PC-9 (cell line): ENCODE measurements at places on chromosomes 6 and 20. TPM values are rescaled to one million over a fixed set of nuclear protein-coding genes. Genes with fewer than 3 reads are reported as not detected.
A peak's percentile ranks its signal among the peaks of the same experiment; 100 is the strongest.

GRCh38 chr6:163655217-163656121 is 241.0 kb downstream of the QKI start:
- no peak for DNase-seq

GRCh38 chr6:6057442-6058053 is 50.8 kb upstream of the NRN1 start:
- DNase-seq: no peak

DNA sequence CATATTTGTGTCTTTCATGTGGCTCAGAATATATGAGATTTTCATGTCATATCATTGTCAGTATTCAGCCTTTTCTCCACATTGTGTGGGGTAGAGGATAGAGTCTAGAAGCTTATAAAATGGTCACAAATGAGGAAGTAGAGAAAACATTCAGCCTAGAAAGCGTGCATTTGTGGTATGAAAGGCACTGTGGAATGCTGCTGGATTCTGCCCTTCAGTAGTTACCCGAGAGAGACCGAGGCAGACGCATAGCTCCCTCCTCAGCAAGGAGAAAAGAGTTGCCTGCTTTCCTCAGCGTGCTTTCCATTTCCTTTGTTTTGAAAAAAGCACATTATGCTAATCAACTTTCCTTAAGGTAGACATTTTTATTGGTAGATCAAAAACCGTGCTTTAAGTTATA is 28.7 kb downstream of the MYB start:
- no peak for DNase-seq

- DNase-seq: no peak
These were observed 250.5 kb downstream of the ESR1 start for GRCh38 chr6:152057832-152058498.

GRCh38 chr20:20253744-20254330 is 114.1 kb upstream of the INSM1 start:
- DNase-seq: no peak

DNA sequence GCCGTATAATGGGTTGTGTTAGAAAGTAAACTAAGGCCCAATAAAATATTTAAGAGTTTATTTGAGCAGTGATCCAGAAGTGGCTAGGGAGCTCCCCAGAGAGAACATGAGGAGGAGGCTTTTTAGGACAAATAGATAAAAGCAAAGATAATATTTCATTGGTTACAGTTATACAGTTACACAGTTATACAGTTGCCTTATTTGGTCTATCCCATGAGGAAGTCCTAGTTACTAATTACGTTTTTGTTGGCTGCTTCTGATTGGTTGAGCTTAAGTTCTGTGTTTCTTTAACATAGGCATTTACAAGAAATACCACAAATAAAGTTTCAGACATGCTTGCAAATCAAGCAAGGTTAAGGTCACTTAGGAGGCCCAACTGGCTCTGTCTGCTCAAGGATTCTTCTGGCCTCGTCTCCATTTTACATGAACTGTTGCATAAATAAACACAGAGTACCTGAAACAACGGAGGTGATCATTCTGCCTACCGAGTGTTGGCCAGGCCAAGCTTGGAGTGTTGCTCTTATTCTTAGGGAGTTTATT is 7.0 kb downstream of the UBD start:
- no peak for DNase-seq

DNA sequence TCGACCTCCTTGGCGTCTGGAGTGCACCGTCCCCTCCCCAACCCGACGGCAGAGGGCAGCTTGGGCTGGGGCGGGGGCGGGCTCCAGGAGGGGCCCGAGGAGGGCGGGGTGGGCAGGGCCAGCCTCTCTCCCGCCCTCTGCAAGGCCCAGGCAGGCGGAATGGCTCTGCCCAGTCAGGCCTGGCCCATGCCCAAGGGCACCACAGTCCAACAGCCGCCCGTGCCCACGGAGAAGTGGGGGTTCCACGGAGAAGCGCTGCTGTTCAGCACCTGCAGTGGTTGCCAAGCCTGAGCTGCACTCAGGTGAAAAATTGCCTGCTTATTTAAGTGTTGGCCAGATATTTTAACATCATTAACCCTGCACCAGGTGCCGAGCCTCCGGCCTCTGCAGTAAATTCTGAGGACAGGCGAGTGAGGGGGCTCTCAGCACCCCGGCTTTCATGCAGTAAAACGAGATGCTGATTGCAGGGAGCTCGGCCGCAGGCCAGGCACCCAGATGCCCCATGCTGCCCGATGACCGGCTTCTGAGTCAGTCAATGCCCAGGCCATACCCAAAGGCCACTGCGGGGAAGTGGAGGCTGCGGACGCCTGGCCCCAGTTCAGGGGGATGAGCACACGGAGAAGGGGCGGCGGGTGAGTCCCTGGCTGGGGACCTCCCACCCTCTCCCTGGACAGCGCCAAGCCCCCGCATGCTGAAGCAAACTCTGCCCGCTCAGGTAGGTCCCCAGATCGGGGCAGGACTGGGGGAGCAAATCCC is at the start of gene SRMS:
TSS of gene SRMS (minus strand) at position 25 of the 756 bp plus-strand sequence. CDS start 286 bp downstream, outside the sequence.
- DNase-seq: no peak

DNA sequence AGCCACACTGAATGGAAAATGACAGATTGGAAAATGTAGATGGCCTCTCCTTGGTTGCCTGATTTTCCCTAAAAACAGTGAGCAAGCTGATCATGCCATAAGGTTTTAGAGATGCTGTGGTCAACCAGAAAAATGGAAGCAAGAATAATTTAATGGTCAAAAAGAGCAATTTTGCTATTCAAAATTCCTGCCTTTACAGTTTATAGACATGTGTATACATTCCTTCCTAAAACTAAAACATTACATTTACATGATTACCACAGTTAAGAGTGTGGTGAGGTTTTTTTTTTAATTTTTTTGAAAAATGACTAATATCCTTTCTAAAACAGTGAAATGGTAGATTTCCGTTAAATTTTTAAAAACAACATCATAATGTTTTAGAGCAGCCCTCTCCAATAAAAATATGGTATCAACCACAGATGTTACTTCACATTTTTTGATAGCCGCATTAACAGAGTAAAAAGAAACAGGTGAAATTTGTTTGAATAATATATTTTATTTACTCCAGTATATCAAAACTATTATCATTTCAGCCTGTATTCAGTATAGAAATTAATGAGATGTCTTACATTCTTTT is 407.0 kb upstream of the SOX4 start:
- no peak for DNase-seq

DNA sequence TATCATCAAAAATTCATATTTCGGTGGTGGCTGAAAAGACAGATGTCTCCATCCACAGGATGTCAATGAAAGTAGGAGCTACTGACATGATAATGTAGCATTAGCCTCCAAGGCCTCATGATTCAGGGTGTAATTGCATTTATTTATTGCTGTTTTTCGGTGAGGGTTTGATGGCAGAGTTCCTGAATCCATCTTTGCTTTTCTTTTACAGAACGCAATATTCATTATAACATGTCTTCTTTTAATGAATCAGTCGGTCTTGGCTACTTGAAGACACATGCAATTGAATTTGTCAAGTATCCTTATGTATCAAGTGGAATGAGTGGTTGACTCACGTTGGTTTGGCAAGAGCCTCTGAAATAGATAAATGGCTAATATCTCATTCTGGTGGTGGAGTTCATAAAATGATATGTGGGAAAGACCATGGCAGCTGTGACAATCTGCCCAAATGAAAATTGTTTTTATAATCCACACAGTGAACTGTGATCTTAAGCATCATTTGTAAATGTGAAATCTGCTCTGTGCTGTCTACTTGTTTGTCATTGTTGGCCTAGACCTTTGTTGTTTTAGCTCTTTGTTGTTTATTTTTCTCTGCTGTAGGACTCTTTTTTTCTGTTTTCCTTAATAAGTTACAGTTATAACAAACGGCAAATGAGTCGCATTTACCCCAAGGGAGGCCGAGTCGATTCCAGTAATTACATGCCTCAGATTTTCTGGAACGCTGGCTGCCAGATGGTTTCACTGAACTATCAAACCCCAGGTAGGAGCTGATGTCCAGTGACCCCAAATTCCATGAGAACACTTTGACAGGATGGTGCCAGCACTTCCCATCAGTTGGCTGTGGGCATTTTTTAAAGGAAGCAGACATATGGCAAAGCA is 105.7 kb upstream of the LAMP5 start:
- DNase-seq: no peak

DNA sequence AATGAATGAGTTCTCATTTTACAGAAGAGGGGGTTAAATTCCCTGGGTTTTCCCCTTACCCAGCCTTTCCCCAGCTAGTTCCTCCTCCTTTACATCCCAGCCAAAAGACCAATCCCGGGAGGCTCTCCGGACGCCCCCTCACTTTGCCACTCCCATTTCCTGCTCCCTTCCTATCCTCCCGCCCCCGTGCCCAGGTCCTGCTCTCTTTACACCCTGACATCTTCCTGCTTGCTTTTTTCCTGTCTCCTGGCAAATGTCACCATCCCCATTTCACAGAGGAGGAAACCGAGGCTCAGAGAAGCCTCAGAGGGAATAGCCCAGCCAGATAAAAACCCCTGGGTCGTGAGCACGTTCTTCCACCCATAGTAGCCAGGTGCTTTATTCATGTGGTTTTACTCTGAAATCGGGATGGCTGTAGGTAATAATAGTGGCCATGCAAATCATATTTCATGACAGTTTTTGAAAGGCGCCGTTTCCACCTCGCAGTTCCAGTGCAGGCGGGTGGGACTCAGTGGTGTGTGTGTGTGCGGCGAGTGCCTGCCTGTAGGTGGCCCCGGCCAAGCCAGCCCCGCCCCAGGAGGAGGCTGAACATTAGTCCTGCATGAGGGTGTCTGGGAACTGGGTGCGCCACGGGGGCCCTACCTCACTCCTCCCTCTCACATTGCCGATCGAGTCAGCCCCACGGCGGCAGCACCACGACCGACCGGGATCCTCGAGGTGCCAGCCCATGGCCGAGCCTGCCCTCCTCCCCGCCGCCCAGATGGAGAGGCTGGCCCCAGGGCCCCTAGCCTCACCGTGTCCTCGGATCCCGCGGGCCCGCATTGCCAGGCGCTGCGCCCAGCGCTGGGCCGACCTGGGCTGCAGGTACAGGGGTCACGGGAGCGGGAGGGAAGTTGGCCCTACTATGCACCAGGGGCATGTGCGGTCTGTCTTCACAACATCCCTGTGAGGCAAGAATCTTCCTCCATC is at the start of gene ARHGAP40:
TSS of gene ARHGAP40 (plus strand) at position 594 of the 969 bp plus-strand sequence.
- peak; percentile 44 for DNase-seq

- DNase-seq: no peak
These were observed 65.0 kb upstream of the SLC2A12 start for GRCh38 chr6:134117409-134117808.

DNA sequence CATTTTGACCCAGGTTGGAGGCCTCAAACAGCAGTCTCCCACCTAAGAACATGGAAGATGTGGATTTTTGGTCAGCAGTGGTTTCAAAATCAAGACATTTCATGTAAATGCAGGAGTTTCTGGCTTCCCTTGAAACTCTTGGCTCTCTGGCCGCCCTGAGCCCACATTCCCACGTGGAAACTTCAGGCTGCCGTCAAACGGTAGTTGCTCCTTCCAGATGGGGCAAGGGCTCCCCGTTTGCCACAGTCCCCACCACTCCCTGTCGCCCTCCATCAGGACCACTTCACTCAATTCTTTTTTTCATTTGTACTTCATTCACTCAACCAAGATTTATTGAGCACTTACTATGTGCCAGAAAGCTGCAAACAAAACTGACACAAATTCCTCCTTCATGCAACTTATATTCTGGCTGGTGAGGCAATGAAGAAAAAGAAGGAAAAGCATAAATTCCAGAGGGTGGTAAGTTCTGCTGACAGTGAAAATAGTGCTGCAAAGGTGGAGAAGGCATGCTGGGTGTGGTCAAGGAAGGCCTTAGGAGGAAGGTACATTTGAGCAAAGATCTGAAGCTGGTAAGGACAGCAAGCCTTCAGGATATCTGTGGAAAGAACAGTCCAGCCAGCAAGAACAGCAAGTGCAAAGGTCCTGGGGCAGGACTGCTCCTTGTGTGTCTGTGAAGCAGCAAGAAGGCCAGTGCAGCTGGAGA is 62.9 kb upstream of the PTPN1 start:
- DNase-seq: no peak

DNA sequence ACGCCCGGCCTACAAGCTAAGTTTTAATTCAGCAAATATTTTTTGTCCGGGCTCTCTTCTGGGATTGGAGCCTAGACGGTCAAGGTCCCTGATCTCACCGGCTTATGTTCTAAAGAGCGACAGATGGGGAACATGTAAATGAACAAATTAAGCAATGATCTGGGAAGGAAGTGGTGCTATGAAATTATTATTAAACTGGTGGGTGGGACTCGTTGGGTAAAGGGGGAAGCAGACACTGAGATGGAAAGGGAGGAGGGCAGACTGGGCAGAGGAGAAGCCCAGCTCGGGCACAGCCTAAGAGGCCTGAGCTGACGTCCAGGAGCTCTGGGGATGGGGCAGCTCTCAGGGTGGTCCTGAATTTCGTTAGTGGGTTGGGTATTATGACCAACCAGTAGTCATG is 81.8 kb upstream of the AGPAT4 start:
- no peak for DNase-seq

DNA sequence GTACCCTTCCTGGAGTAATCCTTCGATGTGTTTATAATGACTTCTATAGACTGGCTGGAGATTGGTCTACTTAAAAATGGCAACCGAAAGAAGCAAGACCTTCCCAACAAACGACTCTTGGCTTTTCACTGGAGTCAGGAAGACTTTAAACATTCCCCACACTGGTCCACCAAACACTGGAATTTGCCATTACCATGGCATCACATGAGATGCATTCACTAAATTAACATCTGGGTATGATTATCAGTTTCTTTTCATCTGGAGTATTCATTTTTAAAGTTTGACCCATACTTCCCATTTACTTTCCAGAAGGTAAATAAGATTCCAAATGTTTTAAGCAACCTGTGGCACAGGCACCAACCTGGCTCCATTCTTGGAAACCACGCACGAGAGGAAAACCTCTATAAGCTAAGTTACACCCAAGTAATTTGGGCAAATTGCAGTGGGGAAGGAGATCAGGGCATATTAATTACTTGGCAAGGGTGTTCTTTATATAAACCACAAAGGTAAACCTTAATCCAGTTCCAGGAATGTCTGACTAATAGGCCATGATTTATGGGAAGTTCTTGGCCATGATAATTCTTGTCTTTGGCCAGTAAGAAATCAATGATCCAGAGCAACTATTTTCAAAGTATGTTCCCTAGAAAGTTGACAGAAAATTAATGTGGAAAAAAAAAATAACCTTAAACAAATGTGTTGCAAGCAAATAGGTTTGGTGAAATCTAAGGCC is 190.0 kb upstream of the COL21A1 start:
- DNase-seq: no peak

DNA sequence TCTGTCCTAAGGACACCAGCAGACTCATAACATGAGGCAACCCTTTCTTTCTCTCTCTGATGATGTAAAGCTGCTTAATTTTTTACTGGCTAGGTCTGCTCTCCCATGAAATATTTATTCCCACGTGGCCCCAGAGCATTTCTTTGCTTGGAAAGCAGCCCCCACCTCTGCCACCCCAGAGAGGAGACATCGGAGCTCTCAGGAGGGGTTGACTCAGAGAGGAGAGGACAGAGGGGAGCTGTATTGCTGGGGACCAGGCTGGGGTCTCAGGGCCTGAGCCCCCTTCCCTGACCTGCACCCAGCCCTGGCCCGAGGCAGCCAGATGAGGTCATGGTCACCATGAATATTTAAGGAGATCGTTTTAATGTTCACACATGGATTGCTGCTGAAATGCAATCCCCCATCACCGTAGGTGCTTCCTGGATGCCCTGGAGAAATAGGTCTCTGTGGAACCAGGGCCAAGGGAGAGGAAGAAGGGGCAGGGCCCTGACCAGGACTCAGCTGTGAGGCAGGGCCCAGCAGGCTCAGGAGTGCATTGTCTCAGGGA is 117.5 kb downstream of the DLL1 start:
- DNase-seq: no peak

GRCh38 chr6:74642101-74642500 is 563.8 kb downstream of the COL12A1 start:
- DNase-seq: no peak

- DNase-seq: no peak
These were observed 49.3 kb downstream of the EZR start for GRCh38 chr6:158769771-158770432.

Gene DAAM2
- not detected in 2 replicates for total RNA-seq

Gene ZC3H12D
- total RNA-seq: 0.10 TPM in 1 of 2 replicates, not detected in the other

Gene RAET1L
- 1.2 and 2.8 TPM in 2 replicates for total RNA-seq

Gene F13A1
- total RNA-seq: not detected in 2 replicates
